ENCODE measurements at places on chromosomes 16 and 17.

- DNase-seq = no peak
Measured at GRCh38 chr16:17260276-17260849, 210.4 kb downstream of the XYLT1 start.

DNA sequence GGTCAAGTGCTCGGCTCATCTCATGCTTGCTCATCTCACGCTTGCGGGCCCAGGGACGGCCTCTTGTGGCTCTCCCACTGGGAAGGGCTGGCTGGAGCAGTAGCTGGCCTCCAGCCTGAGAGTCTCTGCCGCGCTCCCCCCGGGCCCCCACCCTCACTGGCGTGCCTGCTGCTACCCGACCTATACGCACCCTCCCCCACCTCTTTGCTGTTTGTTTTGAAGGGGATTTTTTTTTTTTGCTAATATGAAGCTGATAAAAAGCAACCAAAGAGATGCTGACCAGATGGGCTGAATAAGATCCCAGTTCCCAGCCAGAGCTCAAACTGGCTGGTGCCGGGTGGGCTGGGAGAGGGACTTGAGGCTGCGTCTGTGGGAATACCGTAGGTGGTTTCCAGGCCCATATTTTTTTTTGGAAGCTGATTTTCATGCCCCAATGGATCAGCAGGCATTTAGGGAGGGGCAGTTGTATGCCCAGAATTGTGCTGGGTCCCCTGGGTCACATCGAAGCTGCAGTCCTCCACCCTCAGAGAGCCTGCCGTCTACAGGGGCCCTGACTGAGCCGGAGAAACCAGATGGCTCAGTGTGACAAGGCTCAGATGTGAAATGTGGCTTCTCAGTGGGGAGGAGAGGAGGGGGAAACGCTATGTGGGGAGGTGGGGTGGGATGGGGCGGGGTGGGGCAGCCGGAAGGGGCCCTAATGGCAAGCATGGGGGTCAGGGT lies 115.0 kb downstream of the RAP1GAP2 start:
- no peak for DNase-seq

- no peak for DNase-seq
Measured at GRCh38 chr16:76583466-76583865, 306.3 kb downstream of the CNTNAP4 start.

DNA sequence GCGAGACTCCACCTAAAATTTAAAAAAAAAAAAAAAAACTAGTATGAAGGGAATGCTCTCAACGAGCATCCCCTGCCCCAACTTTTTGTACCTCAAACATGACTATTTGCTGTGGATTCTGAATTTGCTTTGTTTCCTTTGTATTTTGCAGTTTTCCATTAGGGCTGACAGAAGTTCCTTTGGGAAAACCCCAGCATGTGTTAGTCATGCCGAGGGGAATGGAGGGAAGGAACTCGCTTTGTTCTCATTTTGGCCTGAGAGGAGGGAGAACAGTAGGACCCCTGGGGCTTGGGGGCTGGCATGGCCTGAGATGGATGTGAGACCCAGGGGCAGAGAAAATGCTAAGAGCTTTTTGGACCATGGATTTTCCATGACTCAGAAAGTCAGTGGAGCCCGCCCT lies 20.5 kb downstream of the KRT9 start:
- DNase-seq = peak; percentile 40

DNA sequence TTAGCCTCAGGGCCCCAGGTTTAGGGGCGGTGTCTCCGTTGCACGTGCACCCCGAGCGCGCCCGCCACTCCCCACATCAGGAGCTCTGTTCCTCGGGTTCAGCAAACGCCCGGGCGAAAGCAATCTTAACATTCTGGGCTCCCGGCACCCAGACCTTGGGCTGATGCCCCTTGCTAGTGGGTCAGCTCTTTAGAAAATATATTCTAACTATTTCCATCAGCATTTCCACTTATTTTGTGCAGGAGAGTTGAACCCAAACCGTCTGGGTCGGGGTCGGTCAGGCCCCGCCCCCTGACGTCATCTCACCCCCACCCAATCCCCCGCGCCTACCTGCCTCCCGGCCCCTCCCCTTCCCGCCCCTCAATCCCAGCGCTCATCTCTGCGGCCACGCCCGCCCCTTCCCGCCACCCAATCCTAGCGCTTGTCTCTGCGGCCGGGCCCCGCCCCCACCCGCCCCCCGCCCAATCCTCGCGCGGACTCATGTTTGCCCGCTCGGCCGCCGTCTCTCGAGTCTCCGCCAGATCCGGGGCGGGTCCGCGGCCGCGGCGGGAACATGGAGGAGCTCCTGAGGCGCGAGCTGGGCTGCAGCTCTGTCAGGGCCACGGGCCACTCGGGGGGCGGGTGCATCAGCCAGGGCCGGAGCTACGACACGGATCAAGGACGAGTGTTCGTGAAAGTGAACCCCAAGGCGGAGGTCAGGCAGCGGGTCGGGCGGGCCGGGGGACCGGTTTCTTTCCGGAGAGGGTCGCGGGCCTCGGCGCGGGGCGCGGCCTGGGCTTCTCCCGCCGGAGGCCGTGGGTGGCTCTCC lies at the start of gene FN3KRP:
Gene FN3KRP (plus strand): TSS at position 504 of the 808 bp plus-strand sequence. CDS start 50 bp downstream, at position 554.
- peak; percentile 53 for DNase-seq

DNA sequence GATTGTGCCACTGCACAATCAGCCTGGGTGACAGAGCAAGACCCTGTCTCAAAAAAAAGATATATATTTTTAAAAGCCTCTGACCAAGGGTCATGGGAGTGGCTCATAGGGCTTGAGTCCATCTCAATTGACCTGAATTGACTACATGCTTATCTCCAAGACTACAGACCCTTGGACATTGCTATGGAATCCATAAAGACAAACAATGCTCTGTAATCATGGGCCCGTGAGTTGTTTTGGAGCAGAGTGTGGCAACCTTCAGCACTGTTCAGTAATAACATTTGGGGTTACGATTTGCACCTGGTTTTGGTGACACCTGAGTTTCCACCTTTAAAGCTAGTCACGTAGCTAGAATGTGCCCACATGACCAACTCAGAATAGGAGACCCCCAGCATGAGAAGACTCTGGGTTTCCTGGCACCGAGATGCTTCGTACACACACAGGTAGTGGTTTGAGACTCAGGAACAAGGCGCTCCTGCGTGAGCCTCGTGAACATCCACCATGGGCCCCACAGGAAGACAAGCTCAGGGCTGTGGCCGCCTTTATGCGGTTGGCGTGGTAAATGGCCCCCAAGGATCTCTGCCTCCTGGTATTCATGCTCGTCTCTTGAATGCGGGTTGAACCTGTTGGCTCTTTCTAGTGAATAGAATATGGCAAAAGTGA lies 66.6 kb upstream of the RPH3AL start:
- no peak for DNase-seq

- no peak for DNase-seq
Measured at GRCh38 chr16:52283018-52283417, 263.9 kb downstream of the TOX3 start.

DNA sequence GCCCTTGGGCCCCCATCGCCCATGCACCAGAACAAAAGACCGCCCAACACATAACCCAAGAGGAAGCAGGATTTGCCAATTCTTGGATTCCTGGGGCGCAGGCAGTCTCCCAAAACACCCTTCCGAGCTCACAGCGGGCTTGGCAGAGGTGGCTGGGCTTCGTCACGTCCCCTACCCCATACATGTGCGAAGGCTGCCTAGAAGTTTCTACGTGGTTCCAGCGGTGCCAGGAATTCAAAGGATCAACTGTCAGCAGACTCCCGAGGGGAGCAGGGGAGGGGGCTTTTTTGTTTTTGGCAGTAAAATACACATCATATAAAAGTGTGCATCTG lies 80.8 kb upstream of the PLCG2 start:
- no peak for DNase-seq

GRCh38 chr16:54897930-54898329 lies 32.7 kb upstream of the IRX5 start:
- DNase-seq = no peak

GRCh38 chr16:57540387-57540786 lies 2.1 kb upstream of the ADGRG5 start:
- DNase-seq = no peak

- DNase-seq = peak; percentile 27
Measured at GRCh38 chr17:62800585-62800984, 7.5 kb downstream of the MARCHF10 start.

DNA sequence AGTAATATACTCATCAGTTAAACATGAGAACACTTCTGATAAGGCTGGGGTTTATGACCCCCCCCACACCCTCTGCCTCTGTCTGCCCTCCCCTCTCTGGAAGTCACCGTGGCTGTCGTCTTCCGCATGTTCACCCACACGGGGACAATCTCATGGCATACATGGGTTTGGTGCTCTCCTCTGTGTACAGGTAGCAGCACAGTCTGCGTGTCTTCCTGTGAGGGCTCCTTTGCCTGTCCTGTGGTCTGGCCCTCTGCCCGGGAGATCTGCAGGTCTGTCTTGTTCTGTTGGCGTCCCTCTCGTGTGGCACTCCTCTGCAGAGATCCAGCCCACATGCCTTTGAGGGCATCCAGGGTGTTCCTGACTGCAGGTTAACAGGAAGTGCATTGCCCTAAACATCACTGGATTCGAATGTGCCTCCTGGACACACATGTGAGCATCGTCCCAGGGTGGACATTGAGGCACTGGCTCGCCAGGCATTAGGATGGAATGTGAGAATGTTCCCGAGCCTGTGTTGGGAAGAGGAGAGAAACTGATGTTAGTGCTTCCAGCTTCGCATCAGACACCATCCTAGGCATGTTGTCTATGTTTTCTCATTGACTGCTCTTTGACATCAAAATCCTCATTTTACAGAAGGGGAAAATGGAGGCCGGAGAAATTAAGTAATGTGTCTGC lies 54.5 kb downstream of the NKD1 start:
- no peak for DNase-seq

DNA sequence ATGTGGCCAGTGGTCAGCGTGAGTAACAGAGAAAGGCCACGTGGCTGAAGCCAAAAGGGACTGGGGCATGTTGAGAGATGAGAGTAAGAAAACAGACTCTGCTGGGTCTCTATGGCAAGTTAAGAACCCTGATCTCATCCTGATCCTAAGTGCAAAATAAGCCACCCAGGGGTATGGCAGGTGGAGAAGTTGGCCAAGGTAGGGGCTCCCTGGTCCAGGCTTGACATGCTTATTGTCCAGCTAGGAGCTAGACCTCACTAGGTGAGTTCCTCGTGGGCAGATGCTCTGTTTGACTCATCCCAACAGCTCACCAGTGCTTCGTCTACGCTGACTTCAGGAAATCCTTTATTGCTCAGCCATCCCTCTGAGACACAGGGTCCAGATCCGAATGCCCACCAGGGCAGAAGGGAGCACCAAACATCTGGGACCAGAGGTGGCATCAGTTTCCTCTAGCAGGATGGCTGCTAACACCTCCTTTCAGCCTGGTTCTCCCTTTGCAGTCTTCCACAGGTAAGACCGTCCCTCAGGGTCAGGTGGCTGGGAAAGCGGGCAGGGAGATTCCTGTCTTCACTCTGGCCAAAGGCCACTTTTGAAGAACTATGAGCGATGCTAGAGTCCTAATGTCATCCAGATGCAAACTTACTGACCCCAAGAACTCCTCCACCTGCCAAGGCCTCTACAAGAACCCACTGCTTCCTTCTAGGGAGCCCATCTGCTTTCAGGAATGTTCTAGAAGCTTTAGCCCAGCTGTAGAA lies 99.5 kb downstream of the CDYL2 start:
- no peak for DNase-seq

DNA sequence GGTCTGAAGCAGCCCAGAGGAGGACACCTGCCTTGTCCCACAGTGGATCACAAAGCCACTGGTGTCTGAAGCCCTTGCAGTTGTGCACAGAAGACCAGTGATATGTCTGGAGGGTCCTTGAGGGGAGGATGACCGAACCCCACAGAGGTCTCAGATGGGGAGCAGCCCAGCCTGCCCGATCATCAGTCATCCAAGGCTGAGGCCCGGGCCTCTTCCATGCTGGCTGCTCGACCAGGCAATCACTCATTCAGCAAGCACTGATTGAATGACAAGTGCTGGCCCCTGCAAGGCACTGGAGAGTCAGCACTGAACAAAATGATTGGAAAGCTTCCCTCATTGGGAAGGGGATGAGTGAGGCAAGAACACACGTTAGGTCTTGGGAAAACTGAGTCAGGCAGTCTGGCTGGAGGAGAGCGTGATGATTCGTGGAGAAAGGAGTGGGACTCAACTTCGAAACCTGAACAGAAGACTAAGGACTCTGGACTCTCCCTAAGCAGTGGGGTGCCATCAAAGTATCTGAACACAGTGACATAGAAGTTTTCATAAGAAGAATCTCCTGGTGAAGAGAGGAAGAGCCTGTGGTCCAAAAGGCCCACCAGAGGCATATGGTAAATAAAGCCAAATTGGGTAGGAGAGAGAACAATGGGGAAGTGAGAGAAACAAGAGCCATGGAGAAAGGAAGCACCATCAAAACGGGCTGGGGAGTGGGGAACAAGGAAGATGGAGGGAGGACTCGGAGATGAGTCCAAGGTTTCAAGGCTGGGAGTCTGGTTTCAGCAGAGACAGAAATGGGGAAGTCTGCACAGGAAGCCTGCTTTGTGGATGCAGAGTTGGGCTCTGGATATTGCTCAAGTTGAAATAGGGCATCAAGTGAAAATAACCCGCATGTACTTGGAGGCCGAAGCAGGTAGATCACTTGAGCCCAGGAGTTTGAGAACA lies 10.2 kb downstream of the PIK3R5 start:
- no peak for DNase-seq

DNA sequence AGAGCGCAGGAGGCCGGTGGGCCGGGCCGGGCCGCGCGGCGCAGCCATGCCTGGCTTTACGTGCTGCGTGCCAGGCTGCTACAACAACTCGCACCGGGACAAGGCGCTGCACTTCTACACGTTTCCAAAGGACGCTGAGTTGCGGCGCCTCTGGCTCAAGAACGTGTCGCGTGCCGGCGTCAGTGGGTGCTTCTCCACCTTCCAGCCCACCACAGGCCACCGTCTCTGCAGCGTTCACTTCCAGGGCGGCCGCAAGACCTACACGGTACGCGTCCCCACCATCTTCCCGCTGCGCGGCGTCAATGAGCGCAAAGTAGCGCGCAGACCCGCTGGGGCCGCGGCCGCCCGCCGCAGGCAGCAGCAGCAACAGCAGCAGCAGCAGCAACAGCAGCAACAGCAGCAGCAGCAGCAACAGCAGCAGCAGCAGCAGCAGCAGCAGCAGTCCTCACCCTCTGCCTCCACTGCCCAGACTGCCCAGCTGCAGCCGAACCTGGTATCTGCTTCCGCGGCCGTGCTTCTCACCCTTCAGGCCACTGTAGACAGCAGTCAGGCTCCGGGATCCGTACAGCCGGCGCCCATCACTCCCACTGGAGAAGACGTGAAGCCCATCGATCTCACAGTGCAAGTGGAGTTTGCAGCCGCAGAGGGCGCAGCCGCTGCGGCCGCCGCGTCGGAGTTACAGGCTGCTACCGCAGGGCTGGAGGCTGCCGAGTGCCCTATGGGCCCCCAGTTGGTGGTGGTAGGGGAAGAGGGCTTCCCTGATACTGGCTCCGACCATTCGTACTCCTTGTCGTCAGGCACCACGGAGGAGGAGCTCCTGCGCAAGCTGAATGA lies 606 bp downstream of the THAP11 start:
- no peak for DNase-seq

DNA sequence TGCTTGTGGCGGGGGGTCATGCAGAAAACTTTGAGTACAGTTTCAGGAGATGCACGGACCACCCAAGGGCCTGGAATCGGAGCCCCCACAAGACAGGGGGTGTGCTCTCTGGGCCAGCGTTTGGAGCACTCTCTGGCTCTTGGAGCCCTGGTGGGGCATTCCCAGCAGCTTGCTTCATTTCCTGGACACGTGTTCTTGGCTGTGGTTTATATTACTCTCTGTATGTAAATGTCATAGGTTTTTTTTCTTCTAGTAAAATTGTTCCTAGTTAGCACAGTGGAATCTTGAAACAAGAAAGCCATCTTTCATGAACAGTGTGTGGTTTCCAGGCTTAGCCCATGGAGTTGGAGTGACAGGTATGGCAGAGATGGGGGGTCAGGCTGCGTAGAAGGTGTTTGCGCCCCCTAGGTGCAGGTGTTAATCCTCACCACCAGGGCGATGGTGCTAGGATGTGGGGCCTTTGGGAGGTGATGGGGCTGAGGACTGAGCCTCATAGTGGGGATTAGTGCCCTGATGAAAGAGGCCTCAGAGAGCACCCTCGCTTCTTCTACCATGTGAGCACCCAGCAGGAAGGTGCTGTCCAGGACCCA lies 79.8 kb downstream of the JPH3 start:
- no peak for DNase-seq
